ENCODE measurements at places on chromosomes 12 and 14.

DNA sequence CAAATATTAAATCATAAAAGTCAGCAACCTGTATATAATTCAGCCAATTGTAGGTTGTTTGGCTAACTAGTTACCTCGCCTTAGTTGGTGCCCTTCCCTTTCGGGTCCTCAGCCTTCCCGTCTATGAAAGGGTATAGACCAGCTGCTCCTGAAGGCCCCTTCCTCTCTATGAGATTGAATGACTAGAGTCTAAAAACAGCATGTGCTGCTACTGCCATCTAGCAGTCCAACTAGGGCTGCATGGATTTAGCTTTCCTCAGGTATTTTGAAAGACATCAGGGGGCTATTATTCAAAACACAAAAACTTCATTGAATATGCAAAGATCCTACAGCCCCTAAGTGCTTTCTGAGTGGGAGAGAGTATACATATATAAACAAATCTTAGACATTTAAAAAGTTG is 37.0 kb upstream of the TMEM263 start:
- DNase-seq: peak; percentile 56

GRCh38 chr12:93476555-93476954 is 9.2 kb downstream of the MRPL42 start:
- DNase-seq: no peak

- DNase-seq: no peak
Observed at GRCh38 chr12:26786865-26787514, 46.0 kb downstream of the ITPR2 start.

- DNase-seq: no peak
Observed at GRCh38 chr12:11651381-11651780, 1.9 kb downstream of the ETV6 start.

DNA sequence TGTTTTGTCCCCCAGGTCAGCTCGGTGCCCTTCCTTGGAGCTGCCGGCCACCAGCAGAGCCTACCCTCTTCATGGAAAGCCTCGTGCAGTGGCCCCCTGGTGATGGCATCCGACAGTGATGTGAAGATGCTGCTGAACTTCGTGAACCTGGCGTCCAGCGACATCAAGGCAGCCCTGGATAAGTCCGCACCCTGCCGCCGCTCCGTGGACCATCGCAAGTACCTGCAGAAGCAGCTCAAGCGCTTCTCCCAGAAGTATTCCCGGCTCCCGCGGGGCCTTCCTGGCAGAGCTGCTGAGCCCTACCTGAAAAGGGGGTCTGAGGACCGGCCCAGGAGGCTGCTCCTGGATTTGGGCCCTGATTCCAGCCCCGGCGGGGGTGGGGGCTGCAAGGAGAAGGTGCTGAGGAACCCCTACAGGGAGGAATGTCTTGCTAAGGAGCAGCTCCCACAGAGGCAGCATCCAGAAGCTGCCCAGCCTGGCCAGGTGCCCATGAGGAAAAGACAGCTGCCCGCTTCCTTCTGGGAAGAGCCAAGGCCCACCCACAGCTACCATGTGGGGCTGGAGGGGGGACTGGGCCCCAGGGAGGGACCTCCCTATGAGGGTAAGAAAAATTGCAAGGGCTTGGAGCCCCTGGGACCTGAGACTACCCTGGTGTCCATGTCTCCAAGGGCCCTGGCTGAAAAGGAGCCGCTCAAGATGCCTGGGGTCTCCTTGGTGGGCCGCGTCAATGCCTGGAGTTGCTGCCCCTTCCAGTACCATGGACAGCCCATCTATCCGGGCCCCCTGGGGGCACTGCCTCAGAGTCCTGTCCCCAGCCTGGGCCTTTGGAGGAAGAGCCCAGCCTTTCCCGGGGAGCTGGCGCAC is 1.3 kb downstream of the FAM181A start:
- no peak for DNase-seq

DNA sequence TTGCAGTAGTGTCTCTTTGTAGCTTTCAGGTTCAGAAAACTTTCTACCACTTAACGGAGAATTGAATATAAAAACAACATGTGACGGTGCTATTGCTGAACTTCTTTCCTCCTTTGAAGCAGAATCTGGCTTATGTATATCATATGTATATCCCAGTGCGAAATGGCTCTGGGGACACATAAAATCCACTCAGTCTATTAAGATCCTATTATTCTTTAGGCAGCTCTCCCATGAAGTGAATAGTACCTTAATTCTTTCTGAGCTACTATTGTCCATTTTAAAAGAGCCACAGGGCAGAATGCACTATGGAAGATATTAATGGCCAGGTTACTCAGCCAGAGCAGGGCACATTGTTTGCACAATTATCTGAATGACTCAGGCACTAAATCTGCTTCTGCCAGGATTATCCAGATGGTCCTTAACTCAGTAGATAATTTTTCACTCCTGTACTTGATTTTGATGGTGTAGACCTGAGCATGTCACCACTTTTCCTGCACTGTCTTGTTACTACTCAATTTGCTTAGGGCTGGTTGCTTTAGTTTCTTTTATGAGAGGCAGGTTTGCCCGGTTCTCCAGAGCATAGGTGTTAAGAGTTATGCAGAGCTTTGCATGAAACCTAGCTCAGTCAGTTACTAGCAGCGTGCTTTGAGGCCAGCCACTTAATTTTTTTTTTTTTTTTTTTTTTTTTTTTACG is 5.5 kb downstream of the CNTN1 start:
- peak; percentile 48 for DNase-seq

DNA sequence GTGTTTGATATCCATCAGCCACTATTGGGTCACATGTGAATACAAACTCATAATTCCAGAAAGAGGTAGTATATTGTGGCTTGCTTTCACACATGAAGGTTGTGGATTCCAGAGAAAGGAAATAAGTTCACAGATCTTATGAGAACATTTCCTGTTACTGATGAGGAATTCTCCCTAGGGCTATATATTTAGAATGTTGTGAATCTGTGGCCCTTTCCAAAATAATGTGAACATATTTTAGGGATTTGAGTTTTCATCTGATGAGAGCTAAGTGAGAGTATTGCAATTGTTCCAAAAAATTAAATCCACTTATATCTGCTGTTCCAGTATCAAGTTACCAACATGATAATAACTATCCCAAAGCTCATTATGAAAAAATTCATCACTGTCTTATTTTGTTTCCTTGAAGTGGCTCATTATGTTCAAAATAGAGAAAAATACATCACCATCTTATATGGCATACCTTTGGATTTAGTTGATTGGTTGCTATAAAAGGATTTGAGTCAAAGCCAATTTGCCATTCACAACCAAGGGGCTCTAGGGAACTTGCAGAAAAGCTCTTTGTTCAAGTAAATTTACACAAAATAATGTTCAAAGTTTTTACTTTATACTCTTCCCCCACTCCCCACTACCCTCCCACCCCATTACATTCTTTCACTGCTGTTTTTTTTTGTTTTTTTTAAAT is 76.3 kb downstream of the MYRFL start:
- DNase-seq: no peak

GRCh38 chr12:116672842-116673516 is 64.9 kb downstream of the SPRING1 start:
- DNase-seq: no peak

DNA sequence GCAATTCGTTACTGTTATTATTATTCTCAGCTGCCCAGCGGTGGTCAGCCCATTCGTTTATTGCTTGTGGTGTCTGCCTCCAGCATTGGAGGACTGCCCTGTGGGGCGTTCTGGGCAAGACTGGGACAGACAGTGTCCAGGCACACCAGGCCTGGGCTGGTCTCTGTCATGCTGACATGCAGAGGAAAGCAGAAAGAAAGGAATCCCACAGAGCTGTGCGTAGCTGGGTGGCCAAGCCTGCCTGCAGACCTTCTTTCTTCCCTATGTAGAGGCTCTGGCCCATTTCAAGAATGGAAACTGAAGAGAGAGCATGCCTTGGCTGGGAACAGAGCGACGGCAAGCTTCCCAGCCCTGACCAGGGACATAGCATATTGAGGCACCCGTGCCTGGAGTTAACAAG is 525.3 kb upstream of the TBX3 start:
- no peak for DNase-seq

DNA sequence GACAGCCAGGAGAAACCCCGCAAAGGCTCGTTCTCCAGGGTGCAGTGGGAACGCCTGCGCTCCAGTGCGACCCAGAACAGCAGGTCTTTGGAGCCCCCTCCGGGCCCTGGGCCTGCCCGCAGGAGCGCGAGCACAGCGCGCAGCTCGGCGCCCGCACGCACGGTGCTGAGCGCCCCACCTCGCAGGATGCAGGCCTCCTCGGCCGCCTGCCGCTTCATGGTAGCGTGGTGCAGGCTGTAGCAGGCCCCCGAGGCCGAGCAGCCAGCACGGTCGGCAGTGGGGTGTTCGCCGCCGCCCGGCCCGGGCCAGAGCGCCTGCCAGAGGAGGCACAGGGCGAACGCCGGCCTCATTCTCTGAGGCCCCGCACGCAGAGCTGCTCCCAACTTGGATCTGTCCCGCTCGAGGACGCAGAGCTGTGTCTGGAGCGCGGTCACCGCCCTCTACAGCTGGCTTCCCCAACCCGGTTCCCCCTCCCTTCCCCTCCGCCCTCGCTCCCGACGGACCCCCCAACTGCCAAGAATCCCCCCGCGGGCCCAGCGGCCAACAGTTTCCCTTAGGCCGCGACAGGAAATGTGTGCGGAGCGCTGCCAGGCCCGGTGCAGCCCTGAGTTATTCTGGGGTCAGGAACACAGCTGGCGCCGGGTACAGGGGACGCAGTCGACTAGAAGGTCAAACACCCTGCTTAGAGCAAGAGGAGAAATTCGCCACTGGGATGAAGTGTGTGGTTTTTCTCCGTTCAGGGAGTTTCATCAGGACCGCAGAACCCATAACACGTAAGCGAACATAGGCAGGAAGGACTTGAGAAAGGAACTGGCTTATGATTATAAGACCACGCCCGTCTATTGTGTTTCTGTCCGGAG is at the start of gene CLEC14A:
Gene CLEC14A, minus strand, starts transcription at position 421 of the 860 bp plus-strand sequence. Its CDS starts 71 bp downstream, at position 350.
- no peak for DNase-seq

DNA sequence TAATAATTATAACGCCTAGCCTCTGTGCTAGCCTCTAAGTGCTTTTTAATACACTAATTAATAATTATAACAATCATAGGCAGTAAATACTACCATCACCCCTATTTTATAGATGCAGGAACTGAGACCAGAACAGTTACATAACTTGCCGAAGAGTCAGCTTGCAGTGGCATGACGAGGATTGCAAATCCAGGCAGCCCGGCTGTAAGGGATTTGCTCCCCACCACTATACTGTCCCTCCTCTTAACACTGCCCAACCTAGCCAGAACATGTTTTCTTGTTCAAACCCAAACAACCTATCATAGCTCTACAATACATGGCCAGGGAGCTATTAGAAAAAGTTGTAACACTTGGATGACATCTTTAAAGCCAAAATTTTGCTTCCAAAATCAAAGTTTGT is 33.9 kb upstream of the VASH1 start:
- no peak for DNase-seq

DNA sequence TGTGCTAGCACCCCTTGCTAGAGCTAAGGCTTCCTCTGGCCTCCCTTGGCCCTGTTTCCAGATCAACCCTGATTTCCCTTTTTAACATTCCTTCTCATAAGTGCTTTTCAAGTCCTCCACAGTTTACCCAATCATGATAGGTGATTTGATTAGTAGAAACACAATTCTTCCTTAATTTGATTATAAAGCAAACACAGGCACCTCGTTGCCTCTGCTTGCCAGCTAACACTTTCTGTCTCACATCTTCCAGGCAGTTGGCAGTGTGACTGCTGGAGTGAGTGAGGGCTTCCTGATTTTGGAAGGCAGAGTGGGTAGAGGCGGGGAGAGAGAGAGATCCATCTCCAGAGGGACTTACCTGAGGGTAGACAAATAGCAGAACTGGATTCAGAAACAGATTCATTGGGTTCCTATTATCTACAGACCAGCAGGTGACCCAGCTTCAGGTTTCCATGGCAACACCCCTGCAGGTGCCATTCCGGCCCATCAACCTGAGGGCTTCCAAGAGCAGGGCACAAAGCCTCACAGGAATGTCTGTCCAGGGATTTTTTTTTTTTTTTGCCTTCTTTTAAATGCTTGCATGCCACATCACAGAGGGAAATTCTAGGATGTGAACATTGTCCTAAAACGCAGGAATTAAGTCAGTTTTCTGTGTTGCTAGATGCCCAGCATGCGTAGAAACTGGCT is 77.7 kb downstream of the PLXNC1 start:
- DNase-seq: peak; percentile 22

DNA sequence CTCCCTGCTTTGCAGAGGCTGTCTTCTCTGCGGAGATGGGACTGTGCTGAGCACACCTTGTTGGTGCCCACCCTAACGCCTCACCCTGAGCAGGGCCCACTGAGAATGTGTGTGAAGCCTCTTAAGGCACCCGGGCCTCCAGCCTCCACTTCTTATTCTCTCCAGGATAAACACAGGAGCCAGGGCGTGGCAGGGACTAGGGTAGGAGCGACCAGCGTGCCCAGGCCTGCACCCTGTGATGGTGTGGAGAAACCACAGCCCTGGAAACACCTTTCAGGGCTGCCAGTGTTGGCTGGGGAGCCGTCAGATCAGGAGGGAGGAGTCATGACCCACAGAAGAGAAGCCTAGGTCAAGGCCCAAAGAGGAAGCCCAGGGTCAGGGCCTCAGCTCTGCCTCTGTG is 41.3 kb downstream of the VDR start:
- no peak for DNase-seq

DNA sequence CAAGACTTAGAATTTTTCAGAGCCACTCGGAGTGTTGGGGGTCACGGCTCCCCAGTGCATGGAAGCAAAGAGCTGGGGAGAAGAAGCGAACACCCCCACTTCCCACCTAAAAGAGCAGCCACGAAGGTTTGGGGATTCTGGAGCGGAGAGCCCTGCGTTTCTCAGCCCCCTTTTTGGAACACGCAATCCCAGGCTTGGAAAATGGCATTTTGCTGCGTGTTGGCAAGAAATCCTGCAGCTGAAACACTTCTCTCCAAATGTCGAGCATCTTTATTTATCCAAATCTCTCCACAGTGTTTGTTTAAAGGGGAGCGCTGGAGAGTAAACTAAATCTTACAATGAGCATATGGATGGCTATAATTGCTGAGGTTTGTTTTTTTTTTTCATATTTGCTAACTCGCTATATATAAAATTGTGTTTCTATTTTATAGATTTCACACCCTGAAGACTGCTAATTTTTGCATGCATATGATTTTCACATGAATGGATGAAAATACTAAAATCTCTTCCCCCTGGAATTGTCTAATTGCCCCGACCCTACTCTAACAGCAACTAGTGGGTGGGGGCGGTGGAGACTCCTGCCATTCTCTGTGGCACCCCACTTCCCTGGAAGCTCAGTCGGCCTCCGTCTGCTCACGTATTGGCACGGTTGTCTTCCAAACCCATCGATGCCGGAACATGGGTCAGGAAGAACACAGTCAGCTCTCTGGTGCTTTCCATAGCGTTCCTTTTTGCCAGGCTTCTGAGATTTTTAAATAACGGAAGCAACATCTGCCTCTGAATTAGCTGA is 120.5 kb downstream of the GCH1 start:
- DNase-seq: no peak

- no peak for DNase-seq
Observed at GRCh38 chr12:121181181-121181580, 28.7 kb upstream of the P2RX4 start.

DNA sequence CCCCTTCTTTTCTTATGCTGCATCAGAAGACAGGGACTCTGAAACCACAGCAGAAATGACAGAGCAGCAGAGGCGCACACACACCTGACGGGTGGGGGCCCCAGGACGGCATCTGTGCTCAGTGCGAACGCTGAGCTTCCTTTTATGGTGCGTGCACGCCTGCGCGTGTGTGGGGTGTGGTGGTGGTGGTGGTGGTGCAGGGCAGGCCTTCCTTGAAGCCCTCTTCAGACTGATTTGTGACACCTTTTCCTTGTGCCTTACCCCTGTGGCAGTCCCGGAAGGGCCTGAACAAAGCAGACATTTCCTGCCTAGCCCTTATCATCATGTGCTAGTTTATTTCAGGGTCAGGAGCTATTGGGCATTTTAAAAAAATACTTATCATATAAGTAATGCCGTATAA is 75.7 kb downstream of the TSPAN9 start:
- DNase-seq: no peak

- no peak for DNase-seq
Observed at GRCh38 chr12:4308334-4308950, 12.6 kb upstream of the TIGAR start.
